CD4-positive, alpha-beta T cell (primary cell): ENCODE measurements at places on chromosomes 16 and 17.

DNA sequence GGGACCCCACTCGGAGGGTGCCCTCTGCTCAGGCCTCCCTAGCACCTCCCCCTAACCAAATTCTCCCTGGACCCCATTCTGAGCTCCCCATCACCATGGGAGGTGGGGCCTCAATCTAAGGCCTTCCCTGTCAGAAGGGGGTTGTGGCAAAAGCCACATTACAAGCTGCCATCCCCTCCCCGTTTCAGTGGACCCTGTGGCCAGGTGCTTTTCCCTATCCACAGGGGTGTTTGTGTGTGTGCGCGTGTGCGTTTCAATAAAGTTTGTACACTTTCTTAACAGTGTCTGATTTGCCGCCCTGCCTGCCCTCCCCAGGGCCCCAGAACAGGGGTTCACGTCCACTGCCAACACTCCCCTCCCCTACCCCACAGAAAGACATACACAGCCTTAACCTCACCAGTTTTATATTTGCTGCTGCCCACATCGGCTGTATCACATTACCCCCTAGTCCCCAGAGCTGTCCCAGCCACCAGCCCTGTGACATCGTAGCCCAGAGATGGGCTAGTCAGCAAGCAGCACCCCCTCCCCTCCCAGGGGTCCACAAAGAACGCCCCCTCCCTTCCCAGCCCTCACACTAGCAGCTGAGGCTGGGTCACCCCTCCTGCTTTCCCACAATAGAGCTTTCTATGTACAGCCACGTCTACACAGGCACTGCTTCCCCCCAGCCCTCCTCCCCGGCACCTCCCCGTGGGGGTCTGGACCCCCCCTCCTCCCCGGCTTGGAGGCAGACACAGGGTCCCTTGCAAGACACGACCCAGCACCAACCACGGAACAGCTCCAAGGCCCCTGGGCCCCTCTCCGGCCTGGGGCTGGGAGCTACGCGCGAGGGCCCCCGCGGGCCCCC lies 7.9 kb downstream of the GRN start:
- H3K27ac ChIP-seq = no peak overlapping the region
- H3K36me3 ChIP-seq = peaks cover 11% of the 10 kb centered on the region
- H3K27me3 ChIP-seq = no peaks in the 10 kb centered on the region
- DNase-seq = no peak
- H3K4me3 ChIP-seq = no peak overlapping the region
- H3K4me1 ChIP-seq = peaks cover 18% of the 10 kb centered on the region

DNA sequence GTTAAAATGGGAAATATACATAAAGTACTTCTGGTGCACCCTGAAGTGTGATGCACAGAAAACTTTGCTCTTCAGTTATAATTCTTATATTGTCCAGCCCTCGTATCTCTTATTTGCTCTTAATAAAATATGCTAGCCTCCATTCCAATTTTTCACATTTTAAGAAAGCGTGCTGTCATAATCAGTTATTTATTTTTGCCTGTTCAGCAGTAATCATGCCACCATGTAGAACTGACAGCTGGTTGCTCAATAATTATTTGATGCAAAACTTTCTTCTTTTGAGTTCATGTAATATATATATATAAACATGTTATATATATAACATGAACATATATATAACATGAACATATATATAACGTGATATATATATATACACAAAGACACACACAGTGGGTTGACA lies 294.6 kb downstream of the CNTNAP4 start:
- H3K27ac ChIP-seq = no peak overlapping the region
- no peaks in the 10 kb centered on the region for H3K27me3 ChIP-seq
- no peaks in the 10 kb centered on the region for H3K36me3 ChIP-seq
- no peaks in the 10 kb centered on the region for H3K4me1 ChIP-seq
- no peak overlapping the region for H3K4me3 ChIP-seq

GRCh38 chr16:25868106-25868505 lies 176.3 kb downstream of the HS3ST4 start:
- no peaks in the 10 kb centered on the region for H3K4me1 ChIP-seq
- DNase-seq = no peak
- H3K27ac ChIP-seq = no peak overlapping the region
- no peaks in the 10 kb centered on the region for H3K36me3 ChIP-seq
- no peaks in the 10 kb centered on the region for H3K27me3 ChIP-seq

DNA sequence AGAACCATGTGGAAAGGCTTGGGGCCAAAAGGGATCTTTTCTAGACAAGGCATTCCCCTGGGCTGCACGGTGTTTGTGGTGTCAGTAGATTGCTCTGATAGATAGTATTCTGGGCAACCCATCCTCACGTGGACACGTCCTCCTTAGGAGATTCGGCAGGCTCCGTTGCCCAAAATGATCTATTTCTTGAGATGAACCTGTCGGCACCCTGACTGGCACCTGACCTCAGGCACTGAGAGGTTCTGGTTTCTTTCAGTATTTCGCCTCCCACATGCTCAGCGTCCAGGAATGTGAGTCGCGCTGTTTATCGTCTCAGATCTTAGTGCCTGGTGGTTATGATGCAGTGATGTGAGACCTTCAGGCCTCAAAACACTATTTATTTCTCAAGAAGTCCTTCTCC lies 89.7 kb downstream of the MARCHF10 start:
- no peak overlapping the region for H3K4me3 ChIP-seq
- H3K4me1 ChIP-seq = no peaks in the 10 kb centered on the region
- no peak for DNase-seq
- H3K36me3 ChIP-seq = no peaks in the 10 kb centered on the region

GRCh38 chr17:69709441-69709840 lies 294.9 kb downstream of the MAP2K6 start:
- H3K27me3 ChIP-seq = no peaks in the 10 kb centered on the region
- no peak overlapping the region for H3K27ac ChIP-seq
- no peaks in the 10 kb centered on the region for H3K4me1 ChIP-seq

GRCh38 chr17:20270369-20270768 lies 197.0 kb downstream of the LGALS9B start:
- DNase-seq = no peak
- H3K27me3 ChIP-seq = no peaks in the 10 kb centered on the region
- no peak overlapping the region for H3K4me3 ChIP-seq
- peaks cover 64% of the 10 kb centered on the region for H3K4me1 ChIP-seq

GRCh38 chr17:14070344-14070984 lies 1.2 kb downstream of the COX10 start:
- H3K27me3 ChIP-seq = no peaks in the 10 kb centered on the region
- peaks cover 14% of the 10 kb centered on the region for H3K36me3 ChIP-seq
- DNase-seq = no peak
- peaks cover 22% of the 10 kb centered on the region for H3K4me1 ChIP-seq
- H3K4me3 ChIP-seq = peak overlapping the region; percentile 89

- H3K27me3 ChIP-seq = no peaks in the 10 kb centered on the region
- peaks cover 19% of the 10 kb centered on the region for H3K4me1 ChIP-seq
- no peak overlapping the region for H3K4me3 ChIP-seq
- H3K27ac ChIP-seq = no peak overlapping the region
- DNase-seq = no peak
Observed at GRCh38 chr16:17404941-17405689, 65.6 kb downstream of the XYLT1 start.

DNA sequence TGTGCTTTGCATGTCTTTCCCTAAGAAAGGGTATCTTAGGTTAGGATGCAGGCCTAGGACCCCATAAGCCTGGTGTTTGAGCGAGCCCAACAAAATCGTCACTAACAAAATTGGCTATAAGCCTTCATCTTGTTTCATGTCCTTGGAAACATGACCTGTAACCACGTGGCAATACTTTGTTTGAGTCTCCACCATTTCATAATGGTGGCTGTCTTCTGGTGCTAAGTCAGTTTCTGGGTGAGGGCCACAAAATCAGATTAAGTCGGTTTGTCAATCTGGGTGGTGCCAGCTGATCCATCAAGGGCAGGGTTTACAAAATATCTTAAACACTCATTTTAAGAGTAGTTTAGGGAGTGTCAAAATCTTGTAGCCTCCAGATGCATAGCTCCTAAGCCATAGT lies 33.0 kb downstream of the C16orf54 start:
- H3K36me3 ChIP-seq = no peaks in the 10 kb centered on the region
- H3K4me3 ChIP-seq = no peak overlapping the region
- DNase-seq = no peak

DNA sequence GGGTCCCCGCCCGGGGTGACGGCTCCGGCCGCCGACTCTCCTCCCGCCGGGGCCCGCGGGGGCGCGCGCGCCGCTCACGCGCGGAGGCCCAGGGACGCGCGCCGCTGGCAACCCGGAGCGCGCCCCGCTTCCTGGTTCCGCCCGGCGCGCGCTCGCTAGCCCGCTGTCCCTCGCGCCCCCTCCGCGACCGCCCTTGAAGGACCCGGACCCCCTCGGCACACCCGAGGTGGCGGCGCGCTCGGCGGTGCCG lies at the start of gene STAT5B:
STAT5B (minus strand) TSS at position 33 of the 250 bp plus-strand sequence. CDS start 44,264 bp downstream, outside the sequence.
- no peaks in the 10 kb centered on the region for H3K36me3 ChIP-seq
- H3K27ac ChIP-seq = peak within 1 kb of the TSS; percentile 67
- H3K4me3 ChIP-seq = peak within 1 kb of the TSS; percentile 91
- no peaks in the 10 kb centered on the region for H3K27me3 ChIP-seq
- peak; percentile 77 for DNase-seq

DNA sequence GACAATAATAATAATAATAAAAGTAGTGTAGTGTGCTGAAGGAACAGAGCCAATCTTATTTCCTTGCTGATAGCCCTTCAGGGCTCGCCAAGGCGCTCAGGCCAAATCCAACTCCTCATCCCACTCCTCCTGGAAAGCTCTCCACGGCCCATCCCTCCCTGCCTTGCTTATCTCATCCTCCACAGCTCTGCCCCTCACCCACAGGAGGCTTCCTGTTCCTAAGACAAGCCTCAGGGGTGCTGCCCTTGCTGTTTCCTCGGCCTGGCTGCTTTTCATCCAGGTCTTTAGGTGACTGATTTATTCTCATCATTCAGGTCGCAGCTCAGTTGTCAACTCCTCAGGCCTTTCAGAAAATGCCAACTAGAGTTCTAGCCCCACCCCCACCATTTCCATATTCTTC lies 11.2 kb downstream of the GTF3C1 start:
- no peaks in the 10 kb centered on the region for H3K27me3 ChIP-seq
- no peak overlapping the region for H3K4me3 ChIP-seq
- peaks cover 78% of the 10 kb centered on the region for H3K36me3 ChIP-seq
- H3K27ac ChIP-seq = no peak overlapping the region
- DNase-seq = no peak

- no peak overlapping the region for H3K4me3 ChIP-seq
- no peak overlapping the region for H3K27ac ChIP-seq
- H3K4me1 ChIP-seq = no peaks in the 10 kb centered on the region
- DNase-seq = no peak
- H3K27me3 ChIP-seq = peaks cover 14% of the 10 kb centered on the region
Observed at GRCh38 chr16:54425681-54426552, 139.3 kb upstream of the IRX3 start.

GRCh38 chr16:7400117-7400890 lies 67.7 kb downstream of the RBFOX1 start:
- no peak overlapping the region for H3K4me3 ChIP-seq
- no peaks in the 10 kb centered on the region for H3K4me1 ChIP-seq
- H3K36me3 ChIP-seq = no peaks in the 10 kb centered on the region
- no peak for DNase-seq
- H3K27me3 ChIP-seq = no peaks in the 10 kb centered on the region

GRCh38 chr17:3029213-3029913 lies 34.0 kb downstream of the OR1D5 start:
- H3K36me3 ChIP-seq = peaks cover 58% of the 10 kb centered on the region
- no peaks in the 10 kb centered on the region for H3K27me3 ChIP-seq
- no peak overlapping the region for H3K27ac ChIP-seq
- DNase-seq = no peak

- H3K27me3 ChIP-seq = no peaks in the 10 kb centered on the region
- no peak for DNase-seq
- no peak overlapping the region for H3K27ac ChIP-seq
- no peaks in the 10 kb centered on the region for H3K4me1 ChIP-seq
- H3K4me3 ChIP-seq = no peak overlapping the region
Observed at GRCh38 chr17:69869667-69870066, 205.4 kb upstream of the KCNJ16 start.

- no peak overlapping the region for H3K4me3 ChIP-seq
- peaks cover 89% of the 10 kb centered on the region for H3K36me3 ChIP-seq
- H3K27me3 ChIP-seq = no peaks in the 10 kb centered on the region
- H3K27ac ChIP-seq = no peak overlapping the region
Observed at GRCh38 chr17:56891751-56892150, 22.1 kb downstream of the TRIM25 start.

DNA sequence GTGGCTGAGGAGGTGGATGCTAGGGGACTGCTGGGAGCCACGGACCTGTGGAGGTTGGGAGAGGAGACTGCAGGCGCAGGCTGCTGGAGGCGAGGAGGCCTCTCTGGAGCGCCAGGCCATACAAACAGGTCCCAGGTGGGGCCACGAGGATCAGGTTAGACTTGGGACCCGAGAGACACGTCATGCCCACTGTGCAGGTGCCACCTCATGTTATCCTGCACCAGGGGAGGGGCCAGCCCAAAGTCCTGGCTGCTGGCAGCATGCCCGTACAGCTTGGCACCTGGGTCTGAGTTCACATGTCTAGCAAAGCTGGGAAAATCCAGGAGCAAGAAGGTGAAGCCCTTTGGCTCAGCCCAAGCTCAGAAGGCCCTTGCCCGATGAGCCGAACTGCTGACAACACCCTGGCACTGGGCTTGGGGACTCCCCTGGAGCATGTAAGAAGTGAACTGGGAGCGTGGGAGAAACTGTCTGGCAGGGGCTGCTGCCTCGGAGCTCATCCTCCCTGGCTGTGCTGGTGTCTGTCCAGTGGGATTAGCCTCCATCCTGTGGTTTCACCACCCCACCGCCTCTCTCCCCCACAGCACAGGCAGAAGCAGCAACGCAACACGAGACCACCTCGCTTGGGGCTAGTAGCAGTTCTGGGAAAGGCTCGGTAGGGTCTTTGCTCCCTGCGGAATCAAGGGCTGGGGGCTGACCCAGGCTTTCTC lies 5.3 kb downstream of the ARHGDIA start:
- H3K4me3 ChIP-seq = no peak overlapping the region
- no peak overlapping the region for H3K27ac ChIP-seq
- DNase-seq = no peak
- peaks cover 48% of the 10 kb centered on the region for H3K36me3 ChIP-seq

DNA sequence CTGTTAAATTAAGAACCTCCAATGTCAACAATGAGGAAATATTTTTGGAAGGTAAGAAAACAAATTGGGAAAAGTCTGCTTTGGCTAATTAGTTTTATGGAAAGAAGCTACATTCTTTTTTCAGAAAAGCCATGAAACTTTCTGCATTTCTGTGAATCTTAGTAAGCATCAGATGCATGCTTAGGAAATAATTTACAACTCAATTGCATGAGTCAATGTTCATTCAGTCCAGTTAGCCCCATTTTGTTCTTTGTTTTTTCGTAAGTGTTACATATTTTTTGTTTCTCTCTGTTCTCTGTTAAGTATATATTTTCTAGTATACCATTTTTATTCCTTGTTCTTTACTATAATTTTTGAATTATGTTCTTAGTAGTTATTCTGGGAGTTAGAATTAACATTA lies 195.2 kb upstream of the KIF2B start:
- H3K4me3 ChIP-seq = no peak overlapping the region
- no peaks in the 10 kb centered on the region for H3K4me1 ChIP-seq
- no peak for DNase-seq
- no peaks in the 10 kb centered on the region for H3K36me3 ChIP-seq
- H3K27me3 ChIP-seq = no peaks in the 10 kb centered on the region
- H3K27ac ChIP-seq = no peak overlapping the region

GRCh38 chr17:8870406-8871040 lies 3.0 kb upstream of the PIK3R6 start:
- H3K4me3 ChIP-seq = no peak overlapping the region
- H3K4me1 ChIP-seq = peaks cover 17% of the 10 kb centered on the region
- no peaks in the 10 kb centered on the region for H3K27me3 ChIP-seq
